ENCODE measurements at places on chromosomes 12 and 14. TPM values are rescaled to one million over a fixed set of nuclear protein-coding genes. Genes with fewer than 3 reads are reported as not detected.

DNA sequence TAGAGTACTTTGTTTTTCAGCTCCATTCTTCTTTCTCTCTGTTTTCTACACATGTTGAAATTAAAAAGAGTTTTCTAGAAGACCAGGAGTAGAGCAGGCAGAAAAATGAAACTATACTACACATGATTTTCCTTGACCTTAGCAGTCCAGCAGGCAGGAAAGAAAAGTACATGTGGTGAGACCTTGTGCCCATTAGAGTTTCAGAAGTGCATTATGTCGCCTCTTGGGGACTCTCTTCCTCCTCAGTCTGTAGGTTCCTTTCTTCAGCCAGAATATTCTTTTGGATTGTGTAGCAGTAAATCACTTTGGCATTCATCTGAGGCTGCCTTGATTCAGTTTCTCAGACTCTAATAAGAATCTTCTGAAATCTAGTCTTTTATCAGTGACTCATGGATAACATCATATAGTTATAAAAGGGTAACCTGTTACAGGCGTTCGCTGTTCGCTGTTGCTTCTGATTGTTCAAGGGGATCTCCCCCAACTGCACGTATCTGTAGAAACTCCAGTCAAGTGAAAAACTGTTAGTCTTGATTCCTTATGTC is 161.8 kb downstream of the ANO4 start:
- no peak for DNase-seq

GRCh38 chr12:104377514-104377812 is 73.9 kb downstream of the EID3 start:
- no peak for DNase-seq

The HSPA2 gene
- total RNA-seq, result 6.6 TPM

DNA sequence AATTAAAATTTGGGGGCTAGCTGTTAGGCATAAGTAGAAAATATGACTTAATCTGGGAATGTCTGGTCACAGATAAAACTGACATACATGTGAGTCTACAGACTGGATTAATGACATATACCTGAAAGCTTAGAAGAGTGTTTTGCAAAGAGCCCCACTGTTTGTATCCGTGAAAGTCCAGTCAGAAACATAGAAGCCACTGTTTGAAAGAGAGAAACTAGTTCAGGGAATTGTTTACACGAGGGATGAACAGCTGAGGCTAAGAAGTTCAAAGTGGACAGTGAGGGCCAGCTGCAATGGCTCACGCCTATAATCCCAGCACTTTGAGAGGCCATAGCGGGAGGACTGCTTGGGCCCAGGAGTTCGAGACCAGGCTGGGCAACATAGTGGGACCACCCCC is 36.2 kb upstream of the SGPP1 start:
- DNase-seq, result no peak

All from activated T-helper 2 cell treated with anti-CD3 and anti-CD28 coated beads, Interferon-gamma antibody, Interleukin-2, Interleukin-4, amounts not matched to agents 10 μg/mL and 5 μg/mL and 100 μg/mL, durations not matched to agents 14 hours and 24 hours and 36 hours (primary cell).